ENCODE measurements at places on chromosomes 6 and 20.

- no peak for DNase-seq
These were observed 69.4 kb upstream of the MYLIP start for GRCh38 chr6:16059496-16059895.

- no peak for DNase-seq
These were observed 551 bp downstream of the TREML2 start for GRCh38 chr6:41200296-41200900.

DNA sequence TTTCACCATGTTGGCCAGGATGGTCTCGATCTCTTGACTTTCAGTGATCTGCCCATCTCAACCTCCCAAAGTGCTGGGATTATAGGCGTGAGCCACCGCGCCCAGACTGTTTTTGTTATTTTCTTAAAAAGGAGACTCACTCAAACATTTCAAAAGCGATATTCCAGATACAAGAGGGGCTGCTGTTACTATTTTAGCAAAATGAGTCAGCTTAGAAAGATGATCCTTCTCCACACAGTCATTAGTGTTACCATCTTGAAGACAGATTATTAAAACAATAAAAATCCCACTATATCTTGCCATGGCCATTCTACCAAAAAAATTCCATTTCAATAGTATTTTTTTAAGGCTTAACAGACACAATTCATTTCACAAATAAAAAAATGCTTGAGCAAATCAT lies 102.8 kb downstream of the PREP start:
- no peak for DNase-seq

DNA sequence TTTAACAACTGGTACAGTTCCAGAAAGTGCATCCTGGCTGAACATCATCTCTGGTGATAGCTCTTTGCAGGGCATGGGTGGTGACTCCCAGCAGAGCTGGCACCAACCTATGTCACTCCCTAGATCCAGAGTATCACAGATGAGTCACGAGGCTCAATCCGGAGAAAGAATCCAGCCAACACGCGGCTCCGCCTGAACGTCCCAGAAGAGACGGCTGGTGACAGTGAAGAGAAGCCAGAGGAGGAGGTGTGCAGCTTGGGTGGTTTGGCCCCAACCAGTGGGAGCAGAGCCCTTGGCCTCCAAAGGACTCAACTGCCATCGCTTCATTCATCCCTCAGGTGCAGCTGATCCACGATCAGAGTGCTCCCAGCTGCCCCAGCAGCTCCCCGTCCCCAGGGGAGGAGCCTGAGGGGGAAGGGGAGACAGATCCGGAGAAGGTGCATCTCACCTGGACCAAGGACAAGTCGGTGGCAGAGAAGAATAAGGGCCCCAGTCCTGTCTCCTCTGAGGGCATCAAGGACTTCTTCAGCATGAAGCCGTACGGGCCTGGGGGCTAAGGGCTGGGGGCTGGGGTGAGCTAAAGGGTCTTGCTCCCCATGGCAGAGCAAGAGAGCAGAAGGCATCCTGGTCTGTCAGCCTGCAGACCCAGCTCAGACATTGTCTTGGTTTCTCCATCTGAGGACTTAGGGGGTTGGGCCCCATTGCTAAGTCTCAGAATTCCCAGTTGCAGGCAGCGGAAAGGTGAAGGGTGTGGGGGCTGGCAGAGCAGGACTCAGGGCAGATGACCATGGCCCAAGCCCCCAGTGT lies 27.2 kb downstream of the SLC12A5 start:
- DNase-seq = no peak

GRCh38 chr6:30778001-30778635 lies 33.8 kb upstream of the IER3 start:
- no peak for DNase-seq

DNA sequence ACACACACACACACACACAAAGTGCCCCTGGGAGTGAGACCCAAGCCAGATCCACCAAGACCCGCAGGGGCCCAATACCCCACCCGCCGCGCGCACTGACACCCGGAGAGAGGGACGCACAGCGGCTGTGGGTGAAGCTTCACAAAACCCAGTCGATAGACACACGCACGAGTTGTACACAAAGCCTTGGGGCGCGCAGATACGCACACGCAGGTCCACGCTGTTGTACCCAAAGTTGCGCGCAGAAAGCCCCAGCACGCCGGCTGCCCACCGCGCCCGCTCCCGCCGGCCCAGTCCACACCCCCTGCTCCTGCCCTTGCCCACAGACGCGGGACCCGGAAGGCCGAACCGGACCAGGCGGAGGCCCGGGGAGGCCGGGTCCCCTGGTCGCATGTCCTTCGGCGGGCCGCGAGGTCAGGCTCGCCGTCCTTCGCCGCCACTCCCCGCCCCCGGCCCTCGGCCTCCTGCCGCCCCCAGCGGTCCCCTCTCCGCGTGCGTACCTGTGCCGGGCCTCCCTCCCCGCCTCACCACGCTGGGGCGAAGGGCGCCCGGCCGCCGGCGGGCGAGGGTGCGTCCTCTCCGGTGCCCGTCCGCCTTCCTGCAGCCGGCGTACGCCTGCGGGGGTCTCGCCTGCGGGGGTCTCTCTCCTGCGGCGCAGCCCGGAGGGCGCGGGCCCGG lies at the start of gene TMEM74B:
Gene TMEM74B (minus strand): TSS at position 344 of the 678 bp plus-strand sequence. CDS start 1,180 bp downstream, outside the sequence.
- no peak for DNase-seq

- no peak for DNase-seq
These were observed 46.6 kb downstream of the OR2B6 start for GRCh38 chr6:28003661-28004060.

- no peak for DNase-seq
These were observed 10.3 kb downstream of the CST3 start for GRCh38 chr20:23627501-23627900.
